ENCODE measurements at places on chromosomes 16 and 17.
A peak's percentile ranks its signal among the peaks of the same experiment; 100 is the strongest.

GRCh38 chr16:80809366-80809765 lies 5.0 kb upstream of the CDYL2 start:
- no peak for DNase-seq

DNA sequence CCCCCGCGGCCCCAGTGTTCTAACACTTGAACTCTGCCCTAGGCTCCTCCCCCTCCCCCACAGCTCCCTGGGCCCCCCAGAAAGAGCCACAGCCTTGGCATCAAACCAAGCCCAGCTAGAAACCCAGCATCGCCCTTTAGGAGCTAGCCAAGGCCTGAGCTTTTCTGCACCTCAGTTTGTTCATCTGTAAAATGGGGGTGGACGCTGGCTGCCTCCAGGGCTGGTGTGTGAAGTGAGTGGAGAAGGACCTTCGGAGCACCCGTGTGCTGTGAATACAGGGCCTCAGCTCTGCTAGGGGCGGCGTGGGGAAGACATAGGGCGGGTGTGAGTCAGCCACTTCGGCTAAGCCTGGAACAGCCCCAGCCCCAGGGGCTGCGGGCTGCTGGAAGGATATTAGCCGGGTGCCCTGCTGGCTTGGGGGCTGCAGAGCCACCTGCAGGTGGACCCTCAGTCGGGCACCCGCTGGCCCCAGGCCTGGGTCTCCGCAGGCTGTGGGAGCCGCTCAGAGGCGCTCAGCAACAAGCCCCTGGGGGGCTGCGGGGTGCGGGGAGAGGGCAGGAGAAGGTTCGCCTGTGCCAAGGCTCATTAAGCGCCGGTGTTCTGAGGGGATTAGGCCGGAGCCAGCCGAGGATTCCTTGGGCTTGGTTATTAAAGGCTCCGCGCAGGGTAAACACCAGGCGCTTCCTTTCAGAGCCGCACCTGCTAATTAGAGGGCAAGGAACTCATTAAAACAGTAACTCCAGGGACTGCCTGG lies 217.0 kb upstream of the CIBAR2 start:
- DNase-seq = peak; percentile 42

GRCh38 chr17:16950488-16950887 lies 21.4 kb downstream of the TNFRSF13B start:
- DNase-seq = no peak

- no peak for DNase-seq
Measured at GRCh38 chr16:68806981-68807380, 36.4 kb upstream of the TANGO6 start.

GRCh38 chr17:67700037-67700724 lies 17.6 kb upstream of the NOL11 start:
- DNase-seq = no peak

DNA sequence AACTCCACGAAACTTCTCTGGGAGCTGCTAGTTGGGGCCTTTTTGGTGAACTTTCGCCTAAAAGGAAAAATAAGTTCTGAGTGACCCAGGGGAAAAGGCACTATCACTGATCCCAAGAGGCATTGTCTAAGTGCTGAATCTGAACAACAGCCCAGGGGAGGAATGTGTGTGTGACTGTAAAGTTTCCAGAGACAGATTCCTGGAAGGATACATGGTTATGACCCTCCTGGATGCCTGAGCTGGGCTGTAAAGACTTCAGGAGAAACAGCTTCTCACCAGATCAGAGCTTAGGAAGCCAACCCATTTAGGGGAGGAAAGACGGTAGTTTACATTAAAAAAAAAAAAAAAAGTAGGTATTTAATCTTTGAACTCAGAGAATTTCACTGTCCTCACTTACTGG lies 20.2 kb downstream of the HIGD1B start:
- no peak for DNase-seq

DNA sequence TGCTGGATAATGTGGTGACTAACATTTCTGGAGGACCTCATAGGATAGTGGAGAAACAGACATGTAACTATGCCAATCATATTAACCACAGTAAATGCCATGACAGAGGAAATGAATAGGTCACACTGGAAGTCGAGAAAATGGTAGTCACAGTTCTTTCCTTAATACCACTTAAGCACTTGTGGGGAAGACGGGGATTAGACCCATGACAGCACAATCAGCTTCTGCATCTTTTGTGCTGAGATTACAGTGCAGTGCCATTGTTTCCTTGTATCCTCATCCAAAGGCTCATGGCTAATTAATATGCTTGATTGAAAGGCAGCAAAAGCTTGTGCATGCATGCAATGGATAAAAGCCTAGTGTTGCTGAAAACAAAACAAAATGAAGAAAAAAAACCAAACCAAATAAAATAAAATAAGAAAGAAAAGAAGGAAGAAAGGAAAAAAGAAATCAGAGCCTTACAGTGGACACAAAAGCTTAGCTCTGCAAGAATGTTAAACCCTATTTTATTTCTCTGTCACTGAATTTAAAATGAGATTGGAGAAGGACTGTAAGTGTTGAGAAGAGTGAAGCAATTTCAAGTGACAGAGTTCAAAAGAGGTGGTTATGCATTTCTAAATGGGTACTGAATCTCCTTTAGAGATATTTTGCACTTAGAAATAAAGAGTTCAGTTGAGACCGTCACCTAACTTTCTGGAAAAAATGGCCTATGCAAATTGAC lies 1011.9 kb downstream of the CDH8 start:
- DNase-seq = no peak

- no peak for DNase-seq
Measured at GRCh38 chr17:44558710-44559633, 1.7 kb downstream of the FZD2 start.

- no peak for DNase-seq
Measured at GRCh38 chr17:48731355-48731754, 2.8 kb upstream of the HOXB13 start.

- no peak for DNase-seq
Measured at GRCh38 chr17:68584581-68585303, 16.4 kb downstream of the FAM20A start.

DNA sequence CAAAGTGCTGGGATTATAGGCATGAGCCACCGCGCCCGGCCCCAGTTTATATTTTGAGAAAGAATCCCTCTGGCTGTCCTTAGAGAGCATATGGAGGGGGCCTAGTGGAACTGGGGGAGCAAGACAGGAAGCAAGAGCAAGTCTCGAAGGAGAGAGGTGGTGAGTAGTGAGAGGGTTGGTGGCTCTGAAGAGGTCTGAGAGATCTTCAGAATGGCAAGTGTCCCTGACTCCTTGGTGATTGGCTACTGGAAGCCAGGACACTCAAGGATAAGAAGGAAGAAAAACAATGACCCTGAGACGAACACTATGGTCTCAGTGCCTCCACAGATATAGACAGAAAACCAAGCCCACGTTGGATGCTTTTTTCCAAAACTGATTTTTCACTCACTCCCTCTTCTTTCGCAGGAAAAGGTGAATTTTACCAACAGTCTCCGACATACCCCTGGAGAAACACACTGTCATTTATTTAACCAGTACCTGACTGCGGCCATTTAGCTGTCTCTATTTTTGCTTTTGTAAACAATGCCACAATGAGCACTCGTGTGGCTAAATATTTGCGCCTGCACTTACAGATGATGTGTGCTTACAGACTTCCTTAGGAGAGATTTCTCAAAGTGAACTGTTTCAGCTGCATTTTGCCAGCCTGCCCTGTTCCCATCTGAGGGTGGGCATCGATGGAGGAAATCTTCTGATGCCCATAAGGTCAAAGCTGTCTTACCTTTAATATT lies 15.9 kb upstream of the DOK4 start:
- no peak for DNase-seq

- no peak for DNase-seq
Measured at GRCh38 chr17:1638171-1638590, 7.4 kb downstream of the SCARF1 start.

DNA sequence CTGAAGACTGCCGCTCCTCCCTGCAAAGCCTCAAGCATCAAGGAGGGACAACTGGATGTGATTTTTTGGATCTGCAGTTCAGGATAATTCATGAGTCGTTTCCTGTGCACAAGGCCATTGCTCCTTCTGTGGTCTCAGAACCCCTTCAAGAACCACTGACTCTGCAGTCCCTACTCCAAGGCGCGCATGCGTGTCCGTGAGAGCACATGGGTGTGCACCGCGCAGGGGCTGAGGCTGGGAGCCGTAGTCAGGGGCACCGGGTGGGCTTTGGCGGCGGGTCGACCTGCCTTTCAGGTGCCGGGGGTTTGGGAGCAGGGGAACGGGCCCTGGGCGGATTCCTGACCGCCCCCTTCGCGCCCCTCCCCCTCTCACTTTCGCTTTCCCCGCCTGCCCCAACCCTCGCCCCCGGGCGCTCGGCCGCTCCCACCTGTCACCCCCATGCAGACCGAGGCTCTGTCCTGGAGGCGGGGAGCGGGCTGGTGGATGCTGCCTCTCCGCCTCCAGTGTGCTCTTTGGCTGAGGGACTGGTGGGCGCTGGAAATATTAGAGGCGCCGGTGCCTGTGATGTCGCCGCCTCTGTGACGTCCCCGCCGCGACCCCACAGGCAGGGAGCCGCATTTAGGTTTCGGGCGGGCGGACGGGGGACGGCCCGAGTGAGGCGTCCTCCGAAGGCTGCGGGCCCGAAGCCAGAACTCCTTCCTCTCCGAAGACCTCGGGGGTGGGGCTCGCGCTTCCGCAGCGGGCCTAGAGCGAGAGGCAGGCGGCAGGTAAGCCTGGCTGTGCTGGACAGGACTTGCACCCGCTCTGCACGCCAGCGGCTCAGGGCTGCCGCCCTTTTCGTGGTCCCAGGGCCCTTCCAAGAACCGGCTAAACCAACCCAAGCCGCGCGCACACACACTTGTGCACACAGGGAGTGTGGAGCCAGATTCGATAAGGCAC lies at the start of gene SPATA32:
Gene SPATA32 (minus strand): TSS at position 518 of the 939 bp plus-strand sequence. CDS start 78 bp downstream, at position 440.
- DNase-seq = peak; percentile 30

GRCh38 chr17:32878211-32878610 lies 1.3 kb upstream of the MYO1D start:
- peak; percentile 58 for DNase-seq

GRCh38 chr16:86994651-86995171 lies 322.5 kb downstream of the C16orf95 start:
- peak; percentile 92 for DNase-seq

GRCh38 chr16:11224096-11224893 lies 31.7 kb downstream of the SOCS1 start:
- DNase-seq = no peak

GRCh38 chr17:78044280-78044835 lies 84.2 kb downstream of the TMC6 start:
- peak; percentile 21 for DNase-seq

- DNase-seq = no peak
Measured at GRCh38 chr16:54363766-54364165, 77.2 kb upstream of the IRX3 start.

GRCh38 chr17:71948703-71949422 lies 172.0 kb upstream of the SOX9 start:
- peak; percentile 19 for DNase-seq

GRCh38 chr16:16191493-16192167 lies 31.7 kb downstream of the ABCC6 start:
- no peak for DNase-seq

DNA sequence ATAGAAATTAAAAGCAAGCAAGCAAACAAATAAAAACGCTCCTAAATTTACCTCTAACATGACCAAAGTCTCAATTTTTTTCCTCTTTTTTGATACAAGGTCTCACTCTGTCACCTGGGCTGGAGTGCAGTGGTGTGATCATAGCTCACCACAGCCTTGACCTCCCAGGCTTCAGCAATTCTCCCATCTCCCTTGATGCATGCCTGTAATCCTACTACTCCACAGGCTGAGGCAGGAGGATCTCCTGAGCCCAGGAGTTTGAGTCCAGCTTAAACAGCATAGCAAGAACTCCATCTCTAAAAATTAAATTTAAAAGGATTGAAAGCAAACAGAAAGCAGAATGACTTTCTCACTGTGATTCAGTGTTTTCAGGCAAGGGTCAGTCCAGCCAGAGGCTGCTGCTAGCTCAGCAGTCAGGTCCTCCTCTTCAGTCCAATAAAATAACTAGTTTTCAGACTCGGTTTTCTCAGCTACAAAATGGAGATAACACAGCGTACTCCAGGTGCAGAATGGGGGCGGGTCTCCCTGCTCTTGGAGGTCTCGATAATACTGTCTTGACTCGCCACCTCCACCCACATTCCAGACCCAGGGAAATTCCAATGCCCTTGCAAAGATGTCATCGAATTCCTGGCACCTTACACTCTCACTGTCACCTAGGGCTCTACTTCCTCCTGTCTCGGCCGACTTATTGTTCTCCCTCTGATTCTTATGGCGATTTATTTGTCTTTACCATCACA lies 20.7 kb upstream of the MRTFB start:
- DNase-seq = no peak

DNA sequence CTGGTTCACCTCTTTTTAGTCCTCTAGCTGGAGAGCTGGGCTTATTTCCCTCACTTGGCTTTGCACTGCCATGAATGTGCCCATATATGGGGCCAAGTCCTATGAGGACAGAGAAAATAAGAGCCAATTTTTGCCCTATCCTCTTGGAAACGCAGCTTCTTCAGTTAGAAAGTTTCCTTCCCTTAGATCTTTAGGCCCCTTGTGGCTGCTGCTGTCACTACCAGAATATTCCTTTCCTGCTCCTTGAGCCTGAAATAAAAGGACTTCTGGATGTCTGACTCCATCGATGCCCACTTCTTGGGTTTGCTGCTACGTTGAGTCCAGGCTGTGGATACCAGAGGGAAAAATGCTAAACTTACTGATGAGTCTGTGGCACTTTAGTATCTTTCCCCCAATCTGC lies 487.1 kb downstream of the GRIN2A start:
- DNase-seq = no peak

DNA sequence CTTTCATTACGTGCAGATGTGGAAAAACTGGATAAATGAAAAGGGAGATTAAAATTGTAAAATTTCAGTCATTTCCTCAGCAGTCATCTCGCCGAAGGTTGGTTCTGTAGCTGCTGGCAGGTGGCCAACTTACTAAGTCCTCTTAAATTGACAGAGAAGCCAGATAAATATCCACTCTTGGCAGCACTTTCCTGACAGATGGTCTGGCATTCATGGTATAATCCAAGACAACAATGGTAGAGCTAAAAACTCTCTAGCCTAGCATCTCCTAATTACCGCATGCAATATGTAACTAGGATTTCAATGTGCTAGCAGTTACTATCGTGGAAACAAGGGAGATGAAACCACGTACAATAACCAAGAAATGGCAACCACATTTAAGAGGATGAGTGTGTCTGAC lies 306.3 kb downstream of the CNTNAP4 start:
- no peak for DNase-seq

DNA sequence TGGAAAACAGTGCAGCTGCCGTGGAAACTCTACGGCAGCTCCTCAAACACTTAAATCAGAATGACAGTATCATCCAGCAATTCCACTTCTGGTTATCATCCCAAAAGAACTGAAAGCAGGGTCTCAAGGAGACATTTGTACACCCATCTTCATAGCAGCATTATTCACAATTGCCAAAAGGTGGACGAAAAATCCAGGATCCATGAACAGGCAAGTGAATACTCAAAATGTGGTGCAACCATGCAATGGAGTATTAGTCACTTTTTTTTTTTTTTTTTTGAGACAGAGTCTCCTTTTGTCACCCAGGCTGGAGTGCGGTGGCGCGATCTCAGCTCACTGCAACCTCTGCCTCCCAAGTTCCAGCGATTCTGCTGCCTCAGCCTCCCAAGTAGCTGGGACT lies 10.6 kb upstream of the AATK start:
- no peak for DNase-seq
